ENCODE measurements at places on chromosomes 7 and 10.

DNA sequence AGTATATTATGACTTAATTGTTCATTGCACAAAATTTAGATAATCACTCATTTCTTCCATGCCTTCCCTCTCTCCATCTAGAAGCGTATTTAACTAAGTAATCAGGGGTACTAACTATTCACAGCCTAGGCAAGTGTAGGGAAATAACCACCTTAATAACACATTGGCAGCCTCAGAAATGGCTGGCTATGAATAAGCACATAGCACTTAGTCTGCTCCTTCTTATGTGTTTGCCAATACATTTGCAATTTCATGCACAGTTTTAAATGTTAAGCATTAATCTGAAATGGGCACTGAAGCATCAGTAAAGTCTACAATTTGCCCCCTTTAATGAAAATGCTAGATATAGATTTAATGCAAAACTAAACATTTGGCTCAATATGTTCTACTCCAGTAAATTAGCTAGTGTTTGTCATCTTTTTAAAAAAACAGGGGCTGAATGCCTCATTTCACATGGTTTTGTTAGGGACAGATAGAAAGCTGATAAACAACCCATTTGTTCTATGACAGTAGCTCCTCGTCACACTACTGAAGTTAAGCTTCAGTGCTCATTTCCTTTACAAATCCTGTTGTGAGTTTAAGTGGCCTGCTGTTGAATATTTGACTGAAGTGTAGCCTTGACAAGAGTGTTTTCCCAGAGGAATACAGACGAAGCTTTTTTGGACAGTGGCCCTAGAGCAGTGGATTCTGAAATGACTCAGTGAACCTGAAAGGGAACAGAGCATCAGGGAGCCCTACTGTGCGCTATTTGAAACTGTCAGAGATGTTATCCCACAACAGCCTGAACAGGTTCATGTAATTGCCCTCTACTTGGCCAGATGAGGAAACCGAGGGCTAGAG, 30.5 kb downstream of the HHEX start:
- DNase-seq: no peak

DNA sequence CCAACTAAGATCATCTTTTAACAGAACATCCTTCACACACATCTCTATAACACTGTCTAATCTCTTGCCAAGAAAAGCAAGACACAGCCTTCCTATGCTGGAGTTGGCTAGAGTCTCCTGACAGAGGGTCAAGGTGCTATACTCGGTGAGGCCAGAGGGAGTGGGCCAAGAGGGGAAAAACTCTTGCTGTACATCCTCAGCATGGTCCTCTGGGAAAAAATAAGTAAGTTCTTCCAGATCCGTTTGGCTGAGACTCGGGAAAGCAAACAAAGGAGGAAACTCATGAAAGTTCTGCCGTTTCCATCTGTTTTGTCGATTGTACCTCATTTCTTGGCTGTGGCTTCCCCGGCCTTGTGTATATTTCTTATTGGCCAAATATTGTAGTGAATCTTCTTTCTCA, 33.9 kb downstream of the VWDE start:
- DNase-seq: no peak

DNA sequence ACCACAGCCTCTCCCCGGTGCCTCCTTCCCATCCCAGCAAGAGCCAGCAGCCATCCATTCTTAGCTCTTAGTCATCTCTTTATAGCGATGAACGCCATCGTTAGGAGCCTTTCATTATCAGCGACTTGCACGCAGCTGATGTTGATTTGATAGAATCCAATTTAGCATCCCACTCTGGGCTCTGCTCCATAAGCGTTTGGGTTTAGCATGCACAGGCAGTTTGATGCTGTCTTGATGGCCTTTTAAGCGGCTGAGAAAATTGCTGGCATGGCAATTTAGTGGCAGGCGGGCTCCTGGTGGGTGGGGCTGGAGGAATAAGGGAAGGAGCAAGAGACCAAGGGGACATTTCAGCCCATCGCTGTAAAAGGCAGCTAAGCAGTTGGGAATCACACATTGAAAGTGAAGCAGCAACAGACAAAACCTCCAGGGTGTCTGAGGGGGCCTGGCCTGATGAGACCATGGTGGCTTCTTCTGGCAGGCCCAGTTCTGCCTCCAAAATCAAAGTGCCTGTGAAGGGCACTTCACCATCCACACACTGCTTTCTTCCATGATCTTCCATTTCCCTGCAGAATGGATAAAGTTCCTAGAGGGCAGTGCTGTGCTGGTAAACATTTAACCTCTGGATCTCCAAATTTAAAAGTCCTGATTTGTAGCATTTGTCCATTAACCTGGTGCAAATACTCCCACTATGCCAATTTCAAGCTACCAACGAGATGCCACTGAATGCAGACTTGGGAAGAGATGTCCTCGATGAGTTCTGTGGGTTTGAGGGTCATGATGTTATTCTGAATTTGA, 107.8 kb upstream of the PLXNA4 start:
- DNase-seq: no peak

GRCh38 chr7:51326656-51327286, 10.2 kb upstream of the COBL start:
- no peak for DNase-seq

DNA sequence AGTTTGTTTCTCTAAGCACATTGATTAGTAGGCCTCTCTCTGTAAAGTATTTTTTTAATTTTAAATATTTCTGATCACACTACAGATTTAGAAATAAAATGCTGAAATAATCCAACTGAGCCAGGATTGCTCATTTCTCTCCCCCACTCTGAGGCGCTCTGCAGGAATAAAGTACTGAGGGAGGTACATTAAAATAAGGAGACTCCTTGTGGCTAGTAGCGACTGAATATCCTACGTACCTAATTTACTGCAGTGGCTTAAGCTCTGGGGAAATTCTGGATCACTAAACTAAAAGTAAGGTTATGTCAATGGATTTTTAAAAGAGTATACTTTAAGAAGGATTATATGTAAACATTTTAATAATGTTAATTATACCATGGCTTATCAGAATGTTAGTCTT, 75.2 kb downstream of the RTKN2 start:
- no peak for DNase-seq

DNA sequence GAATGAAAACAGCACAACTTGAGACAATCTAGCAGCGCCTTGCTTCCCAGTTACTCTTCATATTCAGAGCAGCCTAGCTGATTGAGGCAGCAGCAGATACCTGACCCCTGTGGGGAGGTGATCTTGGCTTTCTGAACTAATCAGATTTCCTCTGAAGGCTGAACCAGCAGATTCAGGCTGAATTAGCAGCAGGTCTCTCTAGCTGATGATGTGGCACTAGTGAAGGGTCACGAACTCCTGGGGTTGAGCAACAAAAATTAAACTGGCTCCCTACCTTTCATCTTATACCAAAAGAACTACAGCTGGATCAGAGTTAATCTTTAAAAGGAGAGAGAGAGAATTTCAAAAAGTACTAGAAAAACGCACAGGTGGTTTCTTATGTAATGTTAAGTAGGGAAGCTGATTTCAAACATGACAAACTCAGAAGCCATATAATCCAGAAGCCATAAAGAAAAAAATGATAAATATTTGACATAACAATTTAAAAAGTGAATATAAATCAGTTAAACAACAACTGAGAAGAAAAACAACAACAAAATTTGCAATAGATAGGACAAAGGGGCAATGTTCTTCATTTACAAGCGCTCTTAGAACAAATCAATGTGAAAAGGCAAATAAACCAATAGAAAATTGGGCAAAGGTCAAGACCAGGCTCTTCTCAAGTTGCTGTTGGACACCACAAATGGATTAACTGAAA, 13.5 kb downstream of the SLC25A13 start:
- DNase-seq: no peak

DNA sequence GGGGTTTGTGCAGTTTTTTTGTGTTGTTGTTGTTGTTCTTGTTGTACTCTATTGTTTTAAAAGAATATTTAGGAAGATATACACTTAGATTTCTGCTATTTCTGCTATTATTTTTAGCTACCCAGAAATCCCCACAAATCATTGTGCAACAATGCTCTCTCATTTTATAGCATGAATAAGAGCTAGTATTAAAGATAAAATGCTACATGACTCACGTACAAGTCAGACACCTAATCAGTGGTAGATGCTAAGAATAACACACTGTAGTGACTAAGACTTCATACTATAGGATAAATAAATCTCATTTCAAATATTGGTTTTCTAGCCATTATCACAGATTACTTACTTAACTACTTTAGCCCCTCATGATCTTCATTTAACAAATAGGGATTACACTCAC, 920.5 kb downstream of the KCNMA1 start:
- DNase-seq: no peak

GRCh38 chr7:24503506-24503905, 69.7 kb upstream of the PALS2 start:
- DNase-seq: no peak

DNA sequence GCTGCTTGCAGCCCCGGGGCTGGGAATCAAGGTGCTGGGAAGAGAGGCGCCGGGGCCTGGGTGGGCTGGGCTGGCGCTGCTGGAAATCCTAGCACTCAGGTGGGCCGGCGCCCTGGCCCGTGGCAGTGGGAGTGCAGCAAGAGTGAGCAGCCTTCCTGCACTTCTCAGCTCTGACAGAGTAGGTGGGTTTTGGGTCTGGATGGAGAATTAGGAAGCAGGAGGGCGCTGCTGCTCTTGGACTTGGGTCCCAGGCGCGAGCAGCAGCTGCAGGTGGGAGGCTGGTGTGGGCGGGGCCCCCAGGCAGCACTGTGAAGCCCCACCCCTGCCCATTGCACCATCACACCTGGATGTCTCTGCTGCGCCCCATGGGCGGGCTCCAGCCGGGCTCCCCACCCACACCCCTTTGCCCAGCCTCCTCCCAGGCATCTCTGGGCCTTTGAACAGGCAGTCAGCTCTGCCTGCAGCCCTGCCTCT, 6.0 kb downstream of the BRI3 start:
- no peak for DNase-seq

- DNase-seq: no peak
These were observed 58.4 kb downstream of the C10orf105 start for GRCh38 chr10:71661060-71661622.

DNA sequence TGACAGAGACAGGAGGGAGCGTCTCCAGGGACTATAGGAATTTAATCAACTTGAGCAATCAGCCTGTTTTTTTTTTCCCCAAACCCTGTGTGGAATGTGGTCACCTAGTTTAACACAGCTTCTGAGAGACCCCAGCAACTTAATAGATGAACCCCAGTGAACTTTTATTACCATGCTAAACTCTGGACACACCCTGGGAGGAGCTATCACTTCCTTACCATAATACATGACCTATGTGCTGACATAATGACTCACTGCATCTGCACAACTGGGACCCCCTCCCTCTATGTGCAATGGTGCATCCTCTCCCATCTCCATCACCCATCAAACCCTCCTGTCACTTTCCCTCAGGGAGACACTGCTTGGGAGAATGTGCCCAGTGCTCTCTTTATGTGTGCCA, 83.7 kb downstream of the EPC1 start:
- no peak for DNase-seq

GRCh38 chr7:1539181-1539881, 8.8 kb downstream of the MAFK start:
- no peak for DNase-seq

DNA sequence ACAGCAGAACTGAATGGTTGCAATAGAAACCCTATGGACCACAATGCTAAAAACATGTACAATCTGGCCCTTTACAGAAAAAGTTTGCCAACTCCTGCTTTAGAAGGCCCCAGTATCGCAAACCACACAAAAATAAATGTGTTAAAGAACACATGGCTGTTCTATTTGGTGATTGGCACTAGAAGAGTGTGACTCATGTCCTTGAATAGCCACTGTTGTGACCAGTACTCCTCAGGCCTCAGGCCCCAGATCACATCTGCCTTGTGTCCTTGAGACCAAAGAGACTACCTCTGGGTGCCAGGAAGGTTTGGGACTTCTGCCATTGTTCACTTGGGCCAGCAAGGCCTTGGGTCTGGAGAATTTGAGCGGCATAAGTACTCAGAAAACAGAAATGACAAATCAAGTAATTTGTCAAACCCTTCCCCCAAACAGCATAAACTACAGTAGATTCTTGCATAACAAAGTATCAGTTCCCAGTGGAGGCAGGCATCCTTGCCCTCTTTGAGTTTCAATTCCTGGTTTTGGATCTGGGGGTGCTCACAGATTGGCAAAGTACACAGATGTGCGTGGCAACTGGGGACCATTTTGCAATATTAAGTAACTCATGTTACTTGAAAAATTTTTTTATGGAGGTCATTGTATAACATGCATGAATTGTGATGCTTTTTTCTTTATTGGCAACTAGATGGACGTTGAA, 50.2 kb downstream of the MTURN start:
- DNase-seq: no peak

DNA sequence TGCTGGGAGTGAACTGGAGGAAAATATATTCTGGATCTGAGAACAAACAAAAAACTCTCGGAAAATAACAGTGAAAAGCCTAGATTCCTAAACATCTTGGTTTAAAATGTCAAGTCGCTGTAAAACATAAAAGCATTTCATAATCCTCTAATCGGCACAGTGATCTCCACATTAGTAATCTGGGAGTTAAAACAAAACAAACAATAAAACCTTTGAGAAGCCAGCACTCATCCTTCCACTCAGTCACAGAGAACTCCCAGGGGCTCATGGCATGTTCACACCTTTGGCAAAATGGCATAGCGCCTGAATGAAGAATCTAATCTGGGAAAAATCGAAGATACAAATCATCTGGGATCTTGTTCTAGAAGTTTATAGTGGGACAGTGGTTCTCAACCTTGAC, 24.1 kb upstream of the HPS1 start:
- no peak for DNase-seq

GRCh38 chr7:51253157-51253556, 63.5 kb downstream of the COBL start:
- no peak for DNase-seq

DNA sequence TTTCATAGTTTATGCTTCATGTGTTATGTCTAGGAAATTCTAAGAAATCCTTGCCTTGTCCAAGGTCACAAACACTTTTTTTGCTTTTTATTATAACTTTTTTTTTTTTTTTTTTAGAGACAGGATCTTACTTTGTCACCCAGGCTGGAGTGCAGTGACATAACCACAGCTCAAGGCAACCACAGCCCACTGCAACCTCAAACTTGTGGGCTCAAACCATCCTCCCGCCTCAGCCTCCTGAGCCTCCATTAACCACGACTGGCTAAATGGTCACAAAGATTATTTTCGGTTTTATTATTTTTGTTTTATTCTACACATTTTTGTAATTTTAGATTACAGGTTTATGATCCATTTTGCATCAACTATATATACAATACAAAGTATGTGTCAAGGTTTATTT, 7.1 kb upstream of the FAM204A start:
- DNase-seq: no peak

DNA sequence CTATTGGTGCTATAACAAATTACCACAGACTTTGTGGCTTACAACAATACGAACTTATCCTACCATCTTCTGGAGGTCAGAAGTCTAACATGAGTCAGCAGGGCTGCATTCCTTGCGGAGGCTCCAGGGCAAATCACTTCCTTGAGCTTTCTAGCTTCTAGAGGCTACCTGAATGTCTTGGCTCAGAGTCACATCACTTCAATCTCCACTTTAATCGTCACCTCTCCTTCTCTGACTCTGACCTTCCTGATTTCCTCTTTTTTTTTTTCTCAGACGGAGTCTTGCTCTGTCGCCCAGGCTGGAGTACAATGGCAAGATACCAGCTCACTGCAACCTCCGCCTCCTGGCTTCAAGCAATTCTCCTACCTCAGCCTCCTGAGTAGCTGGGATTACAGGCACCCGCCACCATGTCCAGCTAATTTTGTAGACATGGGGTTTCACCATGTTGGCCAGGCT, 44.6 kb upstream of the ANAPC16 start:
- no peak for DNase-seq

Data from stimulated activated CD4-positive, alpha-beta T cell treated with anti-CD3 and anti-CD28 coated beads, TNF-alpha, amount 100 ng/mL, for 4 hours (primary cell).